NCI-H774 (cell line): ENCODE measurements at places on chromosomes 16 and 17.

DNA sequence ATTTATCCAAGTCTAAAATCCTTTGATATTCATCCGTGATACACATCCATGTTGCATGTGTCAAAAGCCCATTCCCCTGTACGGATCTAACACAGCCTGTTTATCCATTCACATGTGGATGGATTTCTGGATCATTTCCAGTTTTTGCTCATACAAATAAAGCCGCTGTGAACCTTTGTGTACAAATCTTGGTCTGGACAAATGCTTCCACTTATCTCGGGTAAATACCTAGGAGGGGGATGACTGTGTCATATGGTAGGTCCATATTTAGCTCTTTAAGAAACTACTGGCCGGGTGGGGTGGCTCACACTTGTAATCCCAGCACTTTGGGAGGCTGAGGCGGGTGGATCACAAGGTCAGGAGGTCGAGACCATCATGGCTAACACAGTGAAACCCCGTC is 6.3 kb upstream of the TBCD start:
- DNase-seq, result peak; percentile 52

- no peak for DNase-seq
Observed at GRCh38 chr16:66097751-66098150, 268.7 kb upstream of the CDH5 start.

DNA sequence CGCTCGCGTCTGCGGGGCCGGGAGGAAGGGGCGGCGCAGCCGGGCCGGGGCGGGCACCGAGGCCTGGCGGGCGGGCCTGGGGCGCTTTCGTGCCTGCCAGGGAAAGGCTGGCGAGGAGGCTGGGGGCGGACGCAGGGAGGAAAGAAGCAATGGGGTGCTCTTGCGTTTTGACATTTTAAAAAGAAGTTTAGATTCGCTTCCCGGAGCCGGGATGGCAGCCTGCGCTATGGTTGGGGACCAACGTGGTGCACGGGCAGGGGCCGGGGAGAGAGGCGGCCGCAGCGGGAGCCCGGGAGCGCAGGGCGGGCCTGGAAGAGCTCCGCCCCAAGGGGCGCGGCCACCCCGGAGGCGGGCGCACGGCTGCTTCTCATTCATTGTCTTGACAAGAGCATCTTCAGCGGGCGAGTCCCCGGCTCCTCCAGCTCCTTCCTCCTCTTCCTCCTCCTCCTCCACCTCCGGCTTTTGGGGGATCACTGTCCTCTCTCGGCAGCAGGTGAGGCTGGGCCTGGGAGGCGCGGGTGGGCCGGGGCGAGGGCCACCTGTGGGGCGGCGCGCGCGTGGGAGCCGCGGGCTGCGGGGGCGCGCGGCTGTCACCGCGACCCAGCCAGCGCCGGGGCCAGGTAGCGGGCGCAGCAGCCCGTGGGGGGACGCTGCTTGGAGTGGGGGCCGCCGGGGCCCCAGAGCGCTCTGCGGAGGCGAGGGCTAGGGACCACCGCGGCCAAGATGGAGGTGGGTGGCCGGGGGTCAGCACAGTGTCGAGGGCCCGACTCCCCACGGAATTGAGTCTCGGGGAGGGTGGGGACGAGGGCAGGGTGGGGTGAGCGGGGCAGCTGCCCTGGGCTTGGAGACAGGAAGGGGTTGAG is at the start of gene CORO1A:
Gene CORO1A (plus strand): TSS at position 370 of the 863 bp plus-strand sequence. CDS start 1,608 bp downstream, outside the sequence.
- peak; percentile 52 for DNase-seq

DNA sequence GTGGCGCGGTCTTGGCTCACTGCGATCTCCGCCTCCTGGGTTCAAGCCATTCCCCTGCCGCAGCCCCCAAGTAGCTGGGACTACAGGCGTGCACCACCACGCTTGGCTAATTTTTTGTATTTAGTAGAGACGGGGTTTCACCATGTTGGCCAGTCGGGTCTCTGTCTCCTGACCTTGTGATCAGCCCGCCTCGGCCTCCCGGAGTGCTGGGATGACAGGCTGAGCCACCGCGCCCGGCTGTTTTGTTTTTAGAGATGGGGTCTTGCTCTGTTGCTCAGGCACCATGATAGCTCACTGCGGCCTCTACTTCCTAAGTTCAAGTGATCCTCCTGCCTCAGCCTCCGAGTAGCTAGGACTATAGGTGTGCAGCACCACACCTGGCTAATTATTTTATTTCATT is 27.2 kb downstream of the ZNF750 start:
- no peak for DNase-seq

- DNase-seq, result no peak
Observed at GRCh38 chr16:3356118-3356517, 429 bp downstream of the OR2C1 start.

- DNase-seq, result peak; percentile 28
Observed at GRCh38 chr16:89167425-89167941, 4.1 kb upstream of the CDH15 start.

DNA sequence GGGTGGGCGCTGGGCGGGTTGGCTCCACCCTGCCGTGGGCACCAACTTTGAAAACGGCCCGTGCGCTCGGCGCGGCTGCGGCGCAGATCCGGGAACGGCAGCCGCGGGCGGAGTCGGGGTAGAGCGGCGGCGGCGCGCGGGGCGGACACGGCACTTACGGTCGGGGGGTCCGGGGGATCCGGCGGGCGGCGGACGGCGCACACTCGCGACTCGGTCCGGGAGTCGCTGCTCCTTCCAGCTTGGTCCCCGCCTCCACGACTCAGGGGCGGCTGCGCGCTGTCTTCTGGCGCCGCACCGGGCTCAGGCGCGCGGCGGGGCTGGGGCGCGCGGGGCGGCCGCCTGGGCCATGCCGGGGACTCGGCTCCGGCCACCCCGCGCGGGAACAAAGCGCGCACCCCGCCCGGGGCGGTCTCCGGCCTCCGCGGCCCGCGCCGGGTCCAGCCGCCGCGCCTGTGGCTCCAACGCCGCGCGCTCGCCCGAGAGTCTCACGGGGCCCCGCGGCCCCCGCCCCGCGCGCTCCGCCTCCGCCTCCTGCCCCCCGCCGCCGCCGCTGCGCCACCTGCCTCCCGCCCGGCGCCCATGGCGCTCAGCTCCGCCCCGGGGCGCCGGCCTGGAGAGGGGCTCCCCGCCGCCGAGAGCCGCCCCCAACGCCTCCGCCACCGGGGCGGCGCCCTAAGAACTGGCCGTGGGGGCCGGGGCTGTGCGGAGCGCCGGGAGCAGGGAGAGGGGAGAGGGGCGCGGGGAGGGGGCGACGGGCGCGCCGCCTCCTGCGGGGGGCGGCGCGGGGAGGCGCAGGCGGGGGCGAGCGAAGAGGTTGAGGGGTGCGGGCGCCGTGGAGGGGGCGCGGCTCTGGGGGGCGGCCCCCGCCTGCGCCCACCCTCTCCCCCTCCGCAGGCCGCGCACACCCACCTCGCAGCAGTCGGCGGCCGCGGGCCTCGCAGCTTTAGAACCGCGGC is 35.9 kb downstream of the CBFA2T3 start:
- DNase-seq, result no peak

- DNase-seq, result no peak
Observed at GRCh38 chr17:36913132-36913531, 24.1 kb upstream of the LHX1 start.

DNA sequence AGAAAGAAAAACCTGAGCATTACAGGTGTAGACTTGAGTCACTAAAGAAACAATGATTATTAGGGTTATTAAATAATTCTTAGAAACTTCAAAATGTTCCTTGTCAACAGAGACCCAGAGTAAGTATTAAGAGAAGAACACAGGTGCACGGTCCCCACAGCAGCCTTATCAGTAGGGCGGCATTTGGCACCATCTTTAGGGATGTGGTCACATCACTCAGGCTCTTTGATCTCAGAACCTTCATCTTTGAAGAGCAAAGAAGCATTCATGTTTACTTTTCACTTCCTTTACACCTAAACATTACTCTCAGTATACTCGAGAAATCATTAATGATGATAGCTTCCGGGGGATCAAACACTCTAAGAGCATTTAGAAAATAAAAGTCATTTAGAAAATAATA is 928.7 kb downstream of the KCNJ2 start:
- DNase-seq, result no peak

- DNase-seq, result peak; percentile 76
Observed at GRCh38 chr17:47987240-47987835, 16.4 kb downstream of the CDK5RAP3 start.

- DNase-seq, result no peak
Observed at GRCh38 chr17:5034651-5035050, 575 bp downstream of the SLC52A1 start.

DNA sequence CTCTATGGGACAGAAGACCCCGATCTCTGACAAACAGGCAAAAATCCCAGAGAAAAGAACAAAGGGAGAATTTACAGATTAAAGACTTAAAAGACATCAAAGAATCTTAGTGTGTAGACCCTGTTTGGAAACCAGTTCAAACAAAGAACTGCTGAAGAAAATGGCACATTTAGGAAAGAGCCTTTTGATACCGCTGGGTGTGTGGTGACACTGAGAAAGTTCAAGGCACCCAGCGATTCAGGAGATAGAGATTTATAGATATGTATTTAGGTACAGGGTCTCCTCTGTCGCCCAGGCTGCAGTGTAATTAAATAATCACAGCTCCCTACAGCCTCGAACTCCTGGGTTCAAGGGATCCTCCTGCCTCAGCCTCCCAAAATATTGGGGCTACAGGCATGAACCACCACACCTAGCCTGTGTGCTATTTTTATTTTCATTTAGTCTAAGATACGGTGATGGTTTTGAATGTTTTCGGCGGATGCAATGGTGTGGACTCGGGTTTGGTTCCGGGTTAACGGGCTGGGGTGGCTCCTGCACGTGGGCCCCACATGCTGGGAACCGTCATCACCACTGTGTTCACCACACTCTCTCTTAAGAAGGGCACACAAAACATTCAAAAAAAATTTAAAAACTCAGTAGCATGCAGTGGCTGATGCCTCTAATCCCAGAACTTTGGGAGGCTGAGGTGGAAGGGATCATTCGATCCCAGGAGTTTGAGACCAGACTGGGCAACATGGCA is 114.0 kb downstream of the ZNF778 start:
- no peak for DNase-seq

- DNase-seq, result no peak
Observed at GRCh38 chr17:21351366-21352065, 24.6 kb upstream of the KCNJ12 start.
